Heart right ventricle (tissue), 16 donors: ENCODE measurements at places on chromosomes 16 and 17. TPM values are rescaled to one million over a fixed set of nuclear protein-coding genes. Genes with fewer than 3 reads are reported as not detected.

DNA sequence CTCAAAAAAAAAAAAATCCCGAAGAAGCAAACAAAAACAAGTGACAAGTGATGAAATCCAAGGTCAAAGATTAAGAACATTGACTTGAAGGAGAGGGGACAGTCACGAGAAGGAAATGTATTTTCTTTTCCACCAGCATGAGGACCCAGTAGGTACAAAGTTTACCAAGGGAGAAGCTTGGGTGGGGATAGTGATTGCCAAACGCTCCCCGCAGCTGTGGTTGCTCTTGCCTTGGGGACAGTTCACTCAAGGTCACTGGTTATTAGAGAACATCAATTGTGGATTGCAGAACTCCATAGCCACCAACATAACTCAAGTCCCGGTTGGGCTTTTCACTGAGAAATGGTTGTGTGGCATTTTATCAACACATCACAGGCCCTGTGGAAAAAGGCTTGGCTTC lies 27.0 kb downstream of the RSL1D1 start:
- peak; percentile 37 for DNase-seq

DNA sequence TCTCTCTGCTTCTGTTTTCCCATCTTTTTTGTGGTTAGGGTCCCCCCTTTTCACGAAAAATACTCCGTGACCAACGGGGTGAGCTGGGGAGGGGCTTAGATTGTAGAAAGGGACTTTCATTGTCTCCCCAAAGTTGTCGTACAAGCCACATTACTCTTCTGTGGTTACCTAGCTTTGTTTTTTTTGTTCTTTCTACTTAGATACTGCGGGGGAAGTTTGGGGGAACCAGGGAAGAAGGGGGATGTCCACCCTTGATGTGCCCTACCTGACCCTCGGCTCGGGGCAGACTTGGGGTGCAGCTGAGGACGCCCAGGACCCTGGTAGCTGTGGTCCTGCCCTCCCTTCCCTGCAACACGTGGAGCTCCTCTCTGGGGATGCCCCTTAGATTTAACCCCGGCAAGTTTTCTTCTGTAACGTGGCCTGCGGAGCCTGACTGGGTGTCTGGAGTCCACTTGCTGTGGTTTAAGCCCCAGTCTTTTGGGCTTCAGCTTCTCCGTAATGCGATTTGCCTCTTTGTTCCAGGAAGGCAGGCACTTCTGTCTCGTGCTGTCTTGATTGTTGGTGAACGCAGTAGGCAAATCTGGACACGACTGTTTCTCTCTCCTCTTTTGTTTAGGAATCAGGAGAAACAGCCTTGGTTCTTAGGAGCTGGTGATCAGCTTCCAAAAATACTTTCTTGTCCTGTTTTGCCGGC lies 892 bp downstream of the ABCC1 start:
- no peak for DNase-seq

DNA sequence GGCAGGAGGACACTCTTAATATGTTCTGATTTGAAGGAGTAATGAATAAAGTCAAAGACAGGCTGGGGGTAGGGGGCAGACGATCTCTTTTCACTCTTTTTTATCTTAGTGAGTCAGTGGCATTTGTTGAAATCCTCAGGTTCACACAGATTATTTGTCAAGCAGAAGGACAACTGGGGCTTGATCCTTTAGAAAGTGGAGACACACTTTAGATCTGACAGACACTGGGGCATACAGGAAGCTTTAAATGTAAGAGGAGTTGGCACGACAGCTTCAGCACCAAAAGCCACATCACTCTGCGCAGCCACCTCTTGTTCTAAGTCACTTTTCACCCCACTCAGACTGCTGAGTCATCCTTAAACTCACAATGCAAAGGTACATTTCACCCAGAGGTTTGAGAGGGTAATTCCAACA lies 121.5 kb downstream of the STXBP4 start:
- DNase-seq = no peak

GRCh38 chr17:36717088-36717487 lies 115.7 kb downstream of the MRM1 start:
- no peak for DNase-seq

GRCh38 chr17:36791942-36792475 lies 145.3 kb upstream of the LHX1 start:
- DNase-seq = no peak

DNA sequence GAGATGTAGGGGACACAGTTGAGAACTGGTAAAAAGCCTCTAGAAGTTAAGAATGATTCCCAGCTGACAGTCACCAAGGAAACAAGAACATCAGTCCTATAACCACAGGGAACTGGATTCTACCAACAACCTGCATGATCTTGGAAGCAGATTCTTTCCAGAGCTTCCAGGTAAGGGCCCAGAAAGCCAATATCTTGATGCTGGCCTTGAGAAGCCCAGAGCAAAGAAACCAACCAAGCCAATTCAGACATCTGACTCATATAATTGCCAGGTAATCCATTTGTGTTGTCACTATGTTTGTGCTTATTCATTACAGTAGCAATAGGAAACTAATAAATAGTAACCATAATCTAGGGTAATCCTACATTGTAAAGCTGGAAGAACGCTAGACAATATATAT lies 81.6 kb downstream of the CACNG1 start:
- DNase-seq = no peak

DNA sequence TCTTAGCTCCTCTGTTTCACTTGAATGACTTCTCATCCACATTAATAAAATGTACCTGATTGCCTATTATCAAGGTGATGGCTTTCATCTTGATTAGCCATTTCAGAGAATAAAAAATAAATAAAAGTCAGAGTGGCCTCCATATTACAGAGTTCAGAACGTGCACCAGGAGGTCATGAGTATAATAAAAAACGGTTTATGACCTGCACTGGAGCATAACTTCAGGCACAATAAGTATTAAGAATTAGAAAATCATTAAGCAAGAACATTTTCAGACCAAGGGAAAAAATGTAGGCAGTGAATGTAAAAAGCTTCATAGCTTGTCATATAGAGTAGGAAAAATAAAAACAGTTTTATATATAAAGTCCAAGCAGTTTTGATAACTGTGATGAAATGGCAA lies 11.4 kb downstream of the METTL9 start:
- DNase-seq = no peak

GRCh38 chr17:16282522-16282921 lies 65.5 kb downstream of the PIGL start:
- no peak for DNase-seq

- no peak for DNase-seq
Observed at GRCh38 chr16:54325616-54326265, 39.2 kb upstream of the IRX3 start.

GRCh38 chr16:87789437-87790291 lies 23.9 kb upstream of the KLHDC4 start:
- no peak for DNase-seq

GRCh38 chr16:57937861-57938260 lies 33.1 kb downstream of the CNGB1 start:
- DNase-seq = no peak

DNA sequence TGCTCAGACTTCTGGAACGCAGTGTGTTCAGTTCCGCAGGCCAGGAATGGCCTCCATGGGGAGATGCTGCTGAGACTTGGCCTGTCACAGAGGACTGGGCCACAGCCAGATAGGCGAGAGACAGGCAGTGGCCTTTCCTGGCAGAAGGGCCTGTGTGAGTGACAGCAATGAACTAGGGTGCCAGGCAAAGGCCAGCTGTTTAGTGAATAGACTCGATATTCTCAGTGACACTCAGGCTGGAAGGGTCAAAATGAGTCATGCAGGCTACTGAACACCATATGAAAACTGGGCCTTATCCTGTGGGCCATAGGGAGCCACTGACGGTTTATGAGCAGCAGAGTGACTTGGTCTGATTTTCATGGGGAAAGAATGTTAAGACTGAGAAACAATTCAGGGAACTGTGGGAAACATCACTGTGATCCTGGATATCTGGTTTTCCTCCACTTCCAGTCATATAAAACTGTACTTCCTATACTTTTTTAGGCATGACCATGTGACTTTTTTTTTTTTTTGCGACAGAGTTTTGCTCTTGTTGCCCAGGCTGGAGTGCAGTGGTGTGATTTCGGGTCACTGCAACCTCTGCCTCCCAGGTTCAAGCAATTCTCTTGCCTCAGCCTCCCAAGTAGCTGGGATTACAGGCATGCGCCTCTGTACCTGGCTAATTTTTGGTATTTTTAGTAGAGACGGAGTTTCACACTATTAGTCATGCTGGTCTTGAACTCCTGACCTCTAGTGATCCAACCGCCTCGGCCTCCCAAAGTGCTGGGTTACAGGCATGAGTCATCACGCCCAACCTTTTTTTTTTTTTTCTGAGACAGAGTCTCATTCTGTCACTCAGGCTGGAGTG lies 5.2 kb upstream of the NUBP1 start:
- peak; percentile 84 for DNase-seq

- no peak for DNase-seq
Observed at GRCh38 chr17:79657036-79657435, 46.2 kb upstream of the RBFOX3 start.

DNA sequence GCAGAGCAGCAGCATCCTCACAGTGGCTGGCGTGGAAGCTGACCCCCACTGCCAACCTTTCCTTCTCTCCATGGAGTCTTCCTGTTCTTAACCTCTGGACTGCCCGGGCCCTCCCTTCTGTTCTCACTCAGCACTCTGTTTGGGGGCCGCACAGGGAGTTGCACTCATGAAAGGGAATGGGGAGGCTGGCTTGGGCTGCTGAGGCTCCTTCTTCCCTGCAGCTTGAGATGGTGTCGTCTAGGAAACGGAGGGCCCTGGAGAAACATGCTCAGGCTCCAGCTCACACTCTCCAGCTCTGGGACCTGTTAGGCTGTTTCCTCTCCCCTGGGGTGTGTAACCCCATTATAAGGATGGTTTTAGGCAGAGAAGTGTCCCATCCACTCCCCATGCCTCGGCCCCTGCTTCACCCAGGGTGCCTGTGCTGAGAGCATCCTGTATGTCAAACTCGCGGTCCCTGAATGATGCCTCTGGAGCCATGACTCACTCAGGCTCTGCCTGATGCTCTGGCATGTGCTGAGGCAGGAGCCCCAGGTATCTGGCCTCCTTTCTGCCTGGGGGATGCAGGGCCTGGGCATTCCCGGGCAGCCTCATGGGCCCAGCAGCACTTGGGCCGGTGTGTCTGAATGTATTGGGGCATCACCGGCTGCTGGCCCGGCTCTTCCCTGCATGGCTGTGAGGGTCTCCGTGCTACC lies 18.9 kb downstream of the TMEM94 start:
- no peak for DNase-seq

- DNase-seq = no peak
Observed at GRCh38 chr17:9123594-9124553, 102.6 kb downstream of the NTN1 start.

DNA sequence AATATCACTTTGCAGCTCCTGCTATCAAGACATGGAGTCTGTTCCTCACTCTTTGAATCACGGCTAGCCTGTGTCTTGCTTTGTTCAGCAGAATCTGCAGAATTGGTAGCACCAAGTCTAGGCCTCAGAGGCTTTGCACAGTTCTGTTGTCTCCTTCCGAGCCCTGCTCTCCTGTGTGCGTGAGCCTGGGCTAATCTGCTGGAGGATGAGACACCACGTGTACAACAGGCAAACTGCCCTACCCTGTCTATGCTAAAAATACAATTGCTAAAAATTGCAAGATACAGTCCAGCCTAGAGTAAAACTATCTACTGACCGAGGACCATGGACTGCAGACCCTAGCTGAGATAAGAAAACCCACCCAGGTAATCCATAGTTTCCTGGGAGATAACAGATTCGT lies 484.7 kb downstream of the NPIPA7 start:
- no peak for DNase-seq

- no peak for DNase-seq
Observed at GRCh38 chr17:19904924-19905323, 37.2 kb upstream of the ULK2 start.

DNA sequence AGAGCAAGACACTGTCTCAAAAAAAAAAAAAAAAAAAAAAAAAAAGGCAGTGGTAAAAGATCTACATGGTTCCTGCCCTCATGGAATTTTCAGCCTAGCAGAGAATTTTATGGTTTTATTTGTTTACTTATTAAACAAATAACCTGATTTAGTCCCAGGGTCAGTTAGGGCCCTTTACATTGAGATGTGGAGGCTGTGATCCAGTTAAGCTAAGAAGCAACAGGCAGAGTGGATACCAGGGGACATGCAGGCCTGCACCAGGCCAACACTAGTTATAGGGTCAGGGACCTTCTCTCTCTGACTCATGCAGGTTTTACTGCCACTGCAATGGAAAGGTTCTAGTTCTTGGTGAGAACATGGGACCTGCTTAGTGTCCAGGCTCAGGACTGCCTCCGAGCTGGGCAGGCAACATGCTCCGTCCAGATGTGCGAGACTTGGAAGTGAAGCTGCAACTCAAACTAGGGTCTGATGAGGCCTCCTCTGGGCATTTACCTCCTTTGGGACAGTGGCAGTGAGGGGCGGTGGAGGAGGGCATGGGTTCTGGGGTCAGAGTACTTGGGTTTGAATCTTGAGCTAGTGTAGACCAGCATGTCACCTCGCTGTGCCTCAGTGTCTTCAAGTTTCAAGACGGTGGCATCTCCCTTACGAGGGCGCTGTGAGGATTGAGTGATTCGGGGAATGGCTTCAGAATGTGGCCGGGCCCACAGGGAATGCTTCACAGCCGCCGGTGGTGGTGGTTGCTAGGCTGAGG lies 301.8 kb downstream of the CPPED1 start:
- no peak for DNase-seq

- DNase-seq = peak; percentile 19
Observed at GRCh38 chr16:19841184-19841583, 43.5 kb downstream of the GPRC5B start.

DNA sequence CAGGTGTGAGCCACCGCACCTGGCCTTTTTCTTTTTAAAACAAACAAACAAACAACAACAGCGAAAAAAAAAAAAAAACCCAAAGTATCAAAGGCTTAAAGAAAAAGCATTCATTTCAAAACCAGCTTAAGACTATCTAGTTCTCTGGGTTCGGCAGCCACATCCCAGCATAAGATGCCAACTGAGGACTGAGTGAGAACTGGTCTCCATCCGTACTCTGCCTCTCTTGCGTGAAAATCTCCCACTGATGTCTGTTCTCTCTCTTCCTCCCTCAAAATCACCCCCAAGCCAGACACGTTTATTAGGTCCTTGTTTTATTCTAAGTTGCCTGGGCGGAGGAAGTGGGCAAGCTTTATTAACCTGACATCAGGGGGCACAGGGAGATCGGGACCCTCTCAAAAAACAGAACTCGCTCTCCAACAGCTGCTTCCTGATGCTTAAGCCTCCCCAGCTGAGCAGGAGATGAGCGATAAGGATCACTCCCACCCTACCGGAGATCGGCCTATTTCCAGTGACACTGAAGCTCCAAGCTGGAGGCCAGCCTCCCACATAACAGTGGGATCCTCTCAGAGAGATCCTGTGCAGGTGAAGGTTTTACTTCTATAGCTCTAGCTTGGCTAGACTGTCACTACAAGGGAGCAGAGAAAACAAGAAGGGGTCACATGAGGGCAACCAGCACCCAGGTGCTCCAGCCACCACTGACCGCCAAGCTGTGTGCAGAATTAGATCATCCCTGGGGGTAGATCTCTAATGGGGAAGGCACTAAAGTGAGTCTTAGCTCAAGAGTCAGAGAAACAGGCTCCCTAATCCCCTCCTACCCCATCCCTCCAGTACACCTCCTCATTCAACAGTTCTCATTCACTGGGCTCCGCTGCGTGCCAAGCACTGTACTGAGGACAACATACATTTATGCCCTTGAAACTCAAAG lies 13.6 kb downstream of the CDC42EP4 start:
- no peak for DNase-seq

Gene MSRB1
- total RNA-seq = 24.6 TPM

Gene VAT1L
- 56.1 TPM for total RNA-seq

Gene ALOX15B
- total RNA-seq = not detected

Gene CSH1
- not detected for total RNA-seq

Gene CLEC3A
- total RNA-seq = not detected

Gene NKIRAS2
- 59.0 TPM for total RNA-seq

Gene RPS6KB1
- total RNA-seq = 27.6 TPM

Gene DPEP2
- 1.4 TPM for total RNA-seq

Gene MYOCD
- 28.7 TPM for total RNA-seq

Gene KRT24
- total RNA-seq = not detected

Gene KRT28
- not detected for total RNA-seq

Gene TERB1
- not detected for total RNA-seq

Gene HCFC1R1
- 62.8 TPM for total RNA-seq
